ENCODE measurements at places on chromosomes 4 and X. TPM values are rescaled to one million over a fixed set of nuclear protein-coding genes. Genes with fewer than 3 reads are reported as not detected.
A peak's percentile ranks its signal among the peaks of the same experiment; 100 is the strongest.

GRCh38 chr4:85086721-85087120 lies 120.2 kb upstream of the WDFY3 start:
- no peaks in the 10 kb centered on the region for H3K4me1 ChIP-seq
- no peak overlapping the region for H3K27ac ChIP-seq
- H3K4me3 ChIP-seq, result no peak overlapping the region

GRCh38 chrX:134236626-134237614 lies at the start of gene CCDC160:
Gene CCDC160, plus strand, starts transcription at chrX:134237182. Its CDS starts 7,619 bp downstream, at chrX:134244801.
- H3K4me3 ChIP-seq, result peak within 1 kb of the TSS; percentile 67
- H3K36me3 ChIP-seq, result no peaks in the 10 kb centered on the region
- H3K4me1 ChIP-seq, result no peaks in the 10 kb centered on the region
- H3K27ac ChIP-seq, result no peak within 1 kb of the TSS
- DNase-seq, result peak; percentile 45

- no peak overlapping the region for H3K4me3 ChIP-seq
- no peak for DNase-seq
- H3K27me3 ChIP-seq, result no peaks in the 10 kb centered on the region
- no peaks in the 10 kb centered on the region for H3K36me3 ChIP-seq
- no peak overlapping the region for H3K27ac ChIP-seq
- no peaks in the 10 kb centered on the region for H3K4me1 ChIP-seq
Observed at GRCh38 chr4:94127707-94128328, 79.8 kb upstream of the SMARCAD1 start.

DNA sequence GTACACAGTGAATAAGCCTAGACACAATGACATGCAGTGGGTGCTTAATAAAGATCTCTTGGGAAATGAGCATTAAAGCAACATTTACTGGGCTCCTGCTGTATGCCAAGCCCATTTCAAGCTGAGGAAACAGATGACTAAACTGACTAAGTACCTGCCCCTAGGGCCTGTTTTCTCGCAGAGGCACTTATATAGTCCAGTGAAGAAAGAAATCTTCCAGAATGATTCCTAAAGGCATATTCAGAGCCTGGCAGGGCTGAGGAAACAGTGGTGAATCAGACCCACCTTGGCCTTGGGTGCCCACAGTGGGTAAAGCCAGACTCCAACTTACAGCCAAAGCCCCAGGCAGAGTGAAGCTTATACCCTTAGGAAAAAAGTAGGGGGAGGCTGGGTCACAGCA lies 22.0 kb upstream of the S100P start:
- H3K36me3 ChIP-seq, result no peaks in the 10 kb centered on the region
- no peak overlapping the region for H3K4me3 ChIP-seq
- peaks cover 20% of the 10 kb centered on the region for H3K4me1 ChIP-seq
- no peak overlapping the region for H3K27ac ChIP-seq

- DNase-seq, result no peak
- no peaks in the 10 kb centered on the region for H3K4me1 ChIP-seq
- H3K36me3 ChIP-seq, result no peaks in the 10 kb centered on the region
- no peak overlapping the region for H3K4me3 ChIP-seq
- H3K27me3 ChIP-seq, result peaks cover 4% of the 10 kb centered on the region
Observed at GRCh38 chrX:109184506-109185139, 297.3 kb downstream of the GUCY2F start.

GRCh38 chr4:106041294-106042002 lies 146.2 kb downstream of the NPNT start:
- H3K27me3 ChIP-seq, result no peaks in the 10 kb centered on the region
- no peaks in the 10 kb centered on the region for H3K36me3 ChIP-seq
- no peak for DNase-seq
- peaks cover 5% of the 10 kb centered on the region for H3K4me1 ChIP-seq
- H3K4me3 ChIP-seq, result no peak overlapping the region
- H3K27ac ChIP-seq, result no peak overlapping the region

- no peaks in the 10 kb centered on the region for H3K27me3 ChIP-seq
- DNase-seq, result no peak
- H3K36me3 ChIP-seq, result no peaks in the 10 kb centered on the region
- H3K4me1 ChIP-seq, result peaks cover 74% of the 10 kb centered on the region
Observed at GRCh38 chr4:148059617-148060180, 327.8 kb downstream of the ARHGAP10 start.

GRCh38 chr4:19992471-19993093 lies 259.1 kb upstream of the SLIT2 start:
- no peak overlapping the region for H3K27ac ChIP-seq
- no peaks in the 10 kb centered on the region for H3K4me1 ChIP-seq
- no peaks in the 10 kb centered on the region for H3K36me3 ChIP-seq
- no peaks in the 10 kb centered on the region for H3K27me3 ChIP-seq
- no peak overlapping the region for H3K4me3 ChIP-seq

DNA sequence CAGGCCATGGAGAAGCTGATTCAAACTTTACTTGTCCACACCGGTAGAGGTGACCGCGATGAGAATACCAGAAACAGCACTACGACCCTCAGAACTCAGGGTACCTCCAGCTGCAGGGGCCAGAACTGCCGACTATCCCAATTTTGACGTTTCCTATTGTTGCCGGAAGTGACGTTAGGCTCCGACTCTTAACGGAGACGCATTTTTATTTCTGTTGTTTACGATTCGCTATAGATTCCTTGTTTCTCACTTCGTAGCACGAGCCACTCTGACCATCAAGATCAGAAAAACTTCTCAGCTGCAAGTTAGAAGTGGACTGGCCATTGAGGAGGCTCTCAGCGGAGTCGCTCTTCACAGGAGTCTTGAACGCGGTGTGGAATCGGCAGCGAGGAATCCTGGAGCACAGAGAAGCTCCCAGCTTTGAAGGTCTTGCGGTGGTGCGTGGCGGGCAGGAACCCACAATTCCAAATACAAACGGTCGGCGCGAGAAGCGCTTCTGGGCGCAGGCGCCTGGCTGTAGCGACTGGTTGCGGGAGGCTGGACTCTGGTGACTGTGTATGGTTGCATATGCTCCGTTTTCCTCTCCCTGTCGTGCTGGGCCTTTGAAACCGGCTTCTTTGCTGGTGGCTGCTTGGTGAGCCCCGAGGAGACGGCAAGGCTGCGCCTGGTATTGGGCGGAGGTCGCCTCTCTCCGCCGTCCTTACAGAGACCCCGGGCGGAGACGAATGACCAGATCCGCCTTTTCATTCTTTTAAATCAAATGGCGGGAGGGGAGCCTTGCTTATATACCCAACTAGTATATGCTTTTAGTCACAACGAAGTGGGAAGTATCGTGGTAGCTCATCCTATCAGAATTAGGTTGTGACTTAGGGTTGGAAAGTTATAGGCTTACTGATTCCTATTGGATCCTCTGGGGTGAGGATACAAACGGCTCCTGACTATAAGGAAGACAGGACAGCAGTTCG lies at the start of the genes CEP44 and FBXO8:
CEP44 (plus strand) TSS at position 405 of the 965 bp plus-strand sequence. CDS start 15,211 bp downstream, outside the sequence.
FBXO8 (minus strand) TSS at position 161 of the 965 bp plus-strand sequence. CDS start 20,575 bp downstream, outside the sequence.
- peak within 1 kb of the TSS; percentile 94 for H3K4me3 ChIP-seq
- no peaks in the 10 kb centered on the region for H3K27me3 ChIP-seq
- H3K36me3 ChIP-seq, result no peaks in the 10 kb centered on the region
- DNase-seq, result peak; percentile 86
- H3K4me1 ChIP-seq, result peaks cover 43% of the 10 kb centered on the region
- peak within 1 kb of the TSS; percentile 100 for H3K27ac ChIP-seq

DNA sequence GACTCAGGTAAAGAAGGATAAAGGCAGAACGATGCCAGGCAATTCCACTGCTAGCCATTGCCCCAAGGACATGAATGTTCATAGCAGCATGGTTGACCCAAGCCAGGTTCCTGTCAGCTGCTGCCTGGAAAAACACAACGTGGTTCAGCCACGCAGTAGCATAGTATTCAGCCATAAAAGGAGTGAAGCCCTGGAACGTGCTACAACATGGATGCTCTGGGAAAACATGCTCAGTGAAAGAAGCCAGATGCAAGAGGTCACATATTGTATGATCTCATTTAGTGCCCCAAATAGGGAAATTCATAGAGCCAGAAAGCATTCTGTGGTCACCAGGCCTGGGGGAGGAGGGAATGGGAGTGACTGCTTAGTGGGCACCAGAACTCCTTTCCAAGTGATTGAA lies 129.8 kb downstream of the GPR143 start:
- H3K27me3 ChIP-seq, result no peaks in the 10 kb centered on the region
- H3K4me1 ChIP-seq, result no peaks in the 10 kb centered on the region
- H3K4me3 ChIP-seq, result no peak overlapping the region
- DNase-seq, result no peak
- H3K36me3 ChIP-seq, result no peaks in the 10 kb centered on the region
- no peak overlapping the region for H3K27ac ChIP-seq

- H3K4me1 ChIP-seq, result no peaks in the 10 kb centered on the region
- H3K36me3 ChIP-seq, result no peaks in the 10 kb centered on the region
- no peaks in the 10 kb centered on the region for H3K27me3 ChIP-seq
- peak overlapping the region; percentile 60 for H3K27ac ChIP-seq
Observed at GRCh38 chrX:131763674-131764073, 219.8 kb downstream of the OR13H1 start.

DNA sequence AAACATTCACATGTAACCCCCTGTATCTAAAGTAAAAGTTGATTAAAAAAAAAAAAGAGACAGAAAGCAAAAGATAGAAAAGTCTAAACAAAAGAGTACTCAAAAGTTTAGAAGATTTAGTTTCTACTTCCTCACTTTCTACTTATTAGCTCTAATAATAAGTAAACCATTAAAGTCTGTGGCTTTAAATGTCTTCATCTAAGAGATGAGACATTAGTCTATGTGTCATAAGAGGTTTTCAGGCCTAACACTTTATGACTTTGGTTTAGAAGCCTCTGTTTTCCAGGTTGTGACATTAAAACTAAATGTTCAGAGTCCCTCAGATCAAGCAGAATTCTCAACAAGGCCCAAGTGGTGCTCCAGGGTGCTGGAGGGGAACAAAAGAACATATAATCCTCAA lies 42.2 kb upstream of the GUCY1A1 start:
- DNase-seq, result no peak
- no peaks in the 10 kb centered on the region for H3K27me3 ChIP-seq
- no peak overlapping the region for H3K27ac ChIP-seq
- no peaks in the 10 kb centered on the region for H3K4me1 ChIP-seq
- no peaks in the 10 kb centered on the region for H3K36me3 ChIP-seq

DNA sequence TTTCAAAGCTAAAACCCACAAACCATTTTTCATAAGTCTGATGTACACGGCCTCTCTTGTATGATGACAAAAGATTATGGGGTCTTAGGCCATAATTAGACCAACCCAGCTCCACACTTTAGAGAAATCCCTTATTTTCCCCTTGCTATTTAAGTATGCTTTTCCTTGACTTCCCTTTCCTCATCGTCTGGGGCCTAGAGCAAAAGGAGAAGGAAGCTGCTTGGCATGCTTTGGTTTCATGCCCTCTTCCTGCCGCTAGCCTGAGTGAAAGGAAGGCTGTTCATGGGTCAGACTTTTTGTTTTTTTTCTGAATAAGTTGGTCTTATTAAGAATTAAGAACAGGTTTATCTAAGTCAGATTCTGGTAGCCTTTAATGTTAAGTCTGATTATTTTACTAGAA lies 10.6 kb upstream of the RASGEF1B start:
- no peaks in the 10 kb centered on the region for H3K4me1 ChIP-seq
- H3K27me3 ChIP-seq, result no peaks in the 10 kb centered on the region
- no peak overlapping the region for H3K4me3 ChIP-seq
- no peak overlapping the region for H3K27ac ChIP-seq

GRCh38 chr4:184911310-184911709 lies 85.5 kb upstream of the ACSL1 start:
- no peak for DNase-seq
- H3K27me3 ChIP-seq, result no peaks in the 10 kb centered on the region
- no peak overlapping the region for H3K4me3 ChIP-seq
- no peaks in the 10 kb centered on the region for H3K4me1 ChIP-seq
- H3K36me3 ChIP-seq, result no peaks in the 10 kb centered on the region

DNA sequence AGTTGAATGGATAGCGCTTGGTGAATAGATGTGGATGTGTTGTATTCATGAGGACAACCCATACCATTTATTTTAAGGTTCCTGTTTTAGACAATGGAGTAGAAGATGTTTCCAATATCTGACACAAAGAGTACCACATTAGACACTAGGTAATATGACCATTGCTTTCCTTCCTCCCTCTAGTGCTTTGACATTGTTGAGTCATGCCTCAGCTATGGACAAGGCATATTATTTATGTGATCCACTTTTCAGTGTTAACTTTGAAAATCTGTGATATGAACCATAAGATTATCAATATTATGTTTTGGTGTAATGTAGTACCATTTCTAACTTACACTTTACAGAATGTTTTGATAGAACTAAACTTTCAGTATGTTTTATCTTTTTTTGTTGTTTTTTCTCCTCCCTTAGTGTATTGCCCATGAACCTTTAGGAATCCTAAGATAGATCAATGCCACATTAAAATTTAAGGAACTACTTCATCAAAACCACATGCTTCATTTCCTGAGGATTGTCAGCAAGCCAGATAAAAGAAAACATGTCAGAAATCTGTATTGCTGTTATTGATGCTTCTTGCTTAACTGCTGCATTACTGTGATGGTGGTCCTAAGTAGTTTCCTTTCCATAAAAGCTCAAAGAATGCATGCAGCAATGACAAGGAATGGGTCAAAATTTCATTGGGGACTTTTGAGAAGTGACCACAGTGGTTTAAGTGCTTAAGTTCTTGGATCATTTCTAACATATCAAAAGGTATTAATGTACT lies 105.0 kb downstream of the PCDH7 start:
- no peaks in the 10 kb centered on the region for H3K27me3 ChIP-seq
- no peak for DNase-seq
- no peak overlapping the region for H3K4me3 ChIP-seq
- H3K27ac ChIP-seq, result no peak overlapping the region

DNA sequence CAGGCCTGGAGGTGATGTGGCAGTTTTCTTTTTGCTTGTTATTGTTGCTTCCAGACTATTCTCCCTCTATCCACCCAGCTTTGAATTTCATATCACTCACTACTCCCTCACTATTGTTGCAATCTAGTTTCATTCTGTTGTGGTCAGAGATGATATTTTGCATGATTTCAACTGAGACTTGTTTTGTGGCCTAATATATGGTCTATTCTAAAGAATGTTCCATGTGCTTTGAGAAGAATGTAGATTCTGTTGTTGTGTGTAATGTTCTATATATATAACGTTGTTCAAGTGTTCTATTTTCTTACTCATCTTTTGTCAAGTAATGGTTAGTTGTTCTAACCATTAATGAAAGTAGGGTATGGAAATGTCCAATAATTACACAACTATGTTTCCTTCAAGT lies 59.0 kb downstream of the THOC2 start:
- H3K27ac ChIP-seq, result no peak overlapping the region
- no peak for DNase-seq
- H3K4me3 ChIP-seq, result no peak overlapping the region
- no peaks in the 10 kb centered on the region for H3K36me3 ChIP-seq
- H3K27me3 ChIP-seq, result no peaks in the 10 kb centered on the region

The SEL1L3 gene
- total RNA-seq, result 4.3 TPM

The CABS1 gene
- total RNA-seq, result not detected

The MAGEA2B gene
- not detected for total RNA-seq

The F9 gene
- not detected for total RNA-seq

The CD99 gene
- 128 TPM for total RNA-seq

The CSTF2 gene
- 4.9 TPM for total RNA-seq

The FRMPD4 gene
- 0.10 TPM for total RNA-seq

The SLC6A14 gene
- total RNA-seq, result not detected

The SMARCA1 gene
- 19.0 TPM for total RNA-seq

The ADH1C gene
- total RNA-seq, result 3.2 TPM

The EPGN gene
- not detected for total RNA-seq

The SPANXN1 gene
- not detected for total RNA-seq

The TRIM75 gene
- total RNA-seq, result not detected

The SUPT20HL2 gene
- not detected for total RNA-seq

The NPNT gene
- total RNA-seq, result 0.98 TPM

The MOSPD2 gene
- 3.1 TPM for total RNA-seq
